ENCODE measurements at places on chromosomes 5 and 9. TPM values are rescaled to one million over a fixed set of nuclear protein-coding genes. Genes with fewer than 3 reads are reported as not detected.

DNA sequence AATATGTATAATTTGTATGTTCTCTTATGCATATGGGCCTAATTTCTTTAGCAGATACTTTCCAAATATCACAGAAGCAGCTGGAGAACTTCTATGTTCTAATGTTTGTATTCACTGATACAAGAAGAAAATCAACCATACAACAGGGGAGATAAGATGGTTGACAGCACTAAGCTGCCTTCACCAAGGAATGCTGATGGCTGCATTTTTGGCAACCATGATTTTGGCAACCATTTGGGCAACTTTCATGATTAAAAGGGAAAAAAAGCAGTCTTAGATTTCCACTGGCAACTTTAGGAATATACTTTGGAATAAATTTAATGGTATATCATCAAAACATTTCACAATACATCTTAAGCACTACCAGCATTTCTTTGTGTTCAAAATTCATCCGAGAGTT lies 740.3 kb upstream of the CDH6 start:
- DNase-seq: no peak

DNA sequence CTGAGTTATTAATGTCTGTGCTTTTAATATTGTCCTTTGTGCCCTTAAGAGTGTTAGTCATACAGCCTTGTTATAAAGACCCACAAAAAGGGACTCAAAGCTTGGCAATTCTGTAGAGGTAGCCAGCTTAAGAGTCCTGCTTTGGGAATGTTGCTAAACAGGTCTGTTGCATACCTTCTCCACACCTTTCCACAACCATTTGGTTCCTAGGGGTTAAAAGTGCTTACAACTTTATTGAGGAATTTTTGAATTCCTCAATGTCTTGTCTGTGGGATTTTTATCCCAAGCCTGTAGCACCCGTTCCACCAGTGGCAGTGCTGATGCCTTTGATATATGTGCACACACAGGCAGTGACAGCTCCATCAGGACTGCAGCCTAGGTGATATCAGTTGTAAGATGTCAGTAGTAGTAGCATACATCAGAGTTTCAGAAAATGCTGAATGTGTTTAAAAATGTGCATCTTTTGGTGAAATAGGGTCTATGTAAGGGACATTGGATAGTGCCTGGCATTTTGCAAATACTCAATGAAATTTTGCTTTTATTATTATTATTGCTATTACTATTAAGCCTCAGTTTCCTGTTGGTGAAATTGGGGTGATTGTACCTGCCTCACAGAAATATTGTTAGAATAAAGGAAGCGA lies 68.5 kb downstream of the WWC1 start:
- no peak for DNase-seq

- no peak for DNase-seq
Observed at GRCh38 chr9:2743937-2744529, 26.7 kb downstream of the KCNV2 start.

GRCh38 chr5:125976421-125977000 lies 446.7 kb upstream of the GRAMD2B start:
- DNase-seq: no peak

DNA sequence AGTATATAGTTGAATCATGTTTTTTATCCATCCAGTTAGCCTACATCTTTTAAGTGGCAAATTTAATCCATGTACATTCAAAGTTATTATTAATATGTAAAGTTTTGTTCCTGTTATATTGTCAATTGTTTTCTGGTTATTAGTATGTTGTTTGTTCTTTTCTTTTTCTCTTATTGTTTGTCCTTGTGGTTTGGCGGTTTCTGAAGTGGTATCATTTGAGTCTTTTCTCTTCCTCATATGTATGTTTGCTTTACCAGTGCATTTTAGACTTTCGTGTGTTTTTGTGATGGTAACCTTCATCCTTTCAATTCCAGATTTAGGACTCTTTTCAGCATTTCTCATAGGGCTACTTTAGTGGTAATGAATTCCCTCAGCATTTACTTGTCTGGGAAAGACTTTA lies 130.4 kb upstream of the RFX3 start:
- no peak for DNase-seq

GRCh38 chr5:115749016-115749415 lies 67.4 kb downstream of the CDO1 start:
- DNase-seq: no peak

DNA sequence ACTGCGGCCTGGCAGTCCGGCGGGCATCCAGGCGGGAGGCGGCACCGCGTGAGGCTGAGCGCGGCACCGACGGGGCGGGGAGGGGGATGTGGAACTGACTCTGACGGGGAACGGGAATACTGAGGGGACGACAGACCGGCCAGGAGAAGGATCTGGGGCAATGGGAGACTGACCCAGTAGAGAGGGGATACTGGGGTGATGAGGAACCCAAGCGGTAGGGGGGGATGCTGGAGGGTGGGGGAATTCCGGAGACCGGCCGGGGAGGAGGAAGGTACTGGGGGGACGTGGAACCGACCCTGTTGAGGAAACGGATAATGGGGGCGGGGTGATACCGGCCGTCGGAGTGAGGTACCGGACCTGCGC lies 423 bp downstream of the IPPK start:
- no peak for DNase-seq

DNA sequence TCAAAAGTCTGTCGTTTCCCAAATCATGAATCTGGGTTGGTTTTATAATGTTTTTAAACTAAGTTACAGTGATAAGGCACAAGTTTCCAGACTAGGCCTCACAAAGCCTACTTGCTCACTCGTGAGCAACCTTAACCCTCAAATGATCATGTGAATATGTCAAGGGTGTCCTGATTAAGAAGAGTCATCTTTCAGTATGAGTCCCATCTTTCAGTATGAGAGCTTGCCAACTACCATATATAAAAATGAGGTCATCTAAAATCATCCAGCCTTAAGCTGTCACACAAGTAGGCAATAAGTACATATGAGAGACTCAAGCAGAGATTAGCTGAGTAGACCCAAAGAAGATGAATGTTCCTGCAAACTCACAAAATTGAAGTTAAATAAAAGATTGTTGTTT lies 668.4 kb upstream of the FAM174A start:
- DNase-seq: no peak

- DNase-seq: no peak
Observed at GRCh38 chr9:110468950-110469349, 110.6 kb downstream of the SVEP1 start.

DNA sequence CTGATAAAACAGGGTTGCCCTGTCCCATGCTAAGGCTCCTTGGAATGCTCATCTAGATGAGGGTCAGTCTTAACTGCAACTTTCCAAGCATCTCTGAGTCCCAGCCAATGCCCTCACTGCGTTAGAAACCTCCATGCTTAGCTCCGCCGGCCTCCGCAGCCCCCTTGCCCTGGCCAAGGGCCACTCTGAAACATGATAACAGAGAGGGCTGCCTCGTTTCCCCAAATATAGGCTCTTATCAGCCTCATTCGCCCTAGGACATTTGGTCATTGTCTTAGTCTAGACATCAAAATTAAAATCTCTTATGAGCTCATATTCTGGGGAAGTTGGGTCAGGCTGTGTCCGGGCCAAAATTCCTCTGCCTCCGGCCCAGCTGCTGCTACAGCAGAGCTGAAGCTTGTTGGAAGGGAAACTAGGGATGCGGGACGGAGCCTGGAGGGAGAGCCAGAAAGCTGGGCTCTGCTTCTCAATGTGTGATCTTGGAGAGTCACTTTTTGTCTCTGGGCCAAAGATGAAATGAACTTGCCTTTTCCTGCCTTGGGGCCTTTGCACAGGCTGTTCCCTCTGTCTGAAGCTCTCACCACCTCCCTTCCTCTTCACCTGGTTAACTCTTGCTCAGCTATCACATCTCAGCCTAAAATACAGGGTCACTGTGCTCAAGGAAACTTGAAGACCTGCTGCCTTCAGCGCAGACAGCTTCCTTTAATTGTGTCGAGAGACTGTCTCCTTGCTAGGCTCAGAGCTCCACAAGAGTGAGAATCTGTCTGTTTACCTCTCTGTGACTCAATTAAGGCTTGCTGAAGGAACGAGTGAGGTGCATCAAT lies 191.3 kb downstream of the RGS3 start:
- DNase-seq: peak; percentile 84

- DNase-seq: no peak
Observed at GRCh38 chr9:13705373-13705772, 425.9 kb upstream of the MPDZ start.

GRCh38 chr5:122259995-122260394 lies 52.0 kb upstream of the SNCAIP start:
- DNase-seq: no peak

GRCh38 chr9:72274916-72275315 lies 90.1 kb downstream of the ZFAND5 start:
- DNase-seq: no peak

DNA sequence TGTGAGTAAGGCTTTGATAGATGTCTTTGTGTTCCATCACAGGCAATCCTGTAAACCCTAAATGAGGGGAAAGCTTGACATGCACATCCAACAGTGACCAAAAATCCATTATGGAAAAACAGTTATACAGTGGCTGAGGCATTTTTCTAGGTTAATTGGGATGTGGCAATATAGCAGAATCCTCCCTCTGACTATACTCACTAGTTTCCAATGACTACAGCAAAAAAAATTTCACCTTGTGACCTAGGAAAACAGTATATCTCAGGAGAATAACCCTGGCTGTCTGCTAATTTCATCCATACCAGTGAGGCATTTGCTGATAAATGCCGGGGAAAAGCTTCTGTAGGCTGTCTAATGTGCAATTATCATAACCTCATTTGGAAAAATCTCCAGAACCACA lies 49.9 kb upstream of the SNCAIP start:
- no peak for DNase-seq

- DNase-seq: no peak
Observed at GRCh38 chr5:33933723-33934169, 2.4 kb upstream of the RXFP3 start.

DNA sequence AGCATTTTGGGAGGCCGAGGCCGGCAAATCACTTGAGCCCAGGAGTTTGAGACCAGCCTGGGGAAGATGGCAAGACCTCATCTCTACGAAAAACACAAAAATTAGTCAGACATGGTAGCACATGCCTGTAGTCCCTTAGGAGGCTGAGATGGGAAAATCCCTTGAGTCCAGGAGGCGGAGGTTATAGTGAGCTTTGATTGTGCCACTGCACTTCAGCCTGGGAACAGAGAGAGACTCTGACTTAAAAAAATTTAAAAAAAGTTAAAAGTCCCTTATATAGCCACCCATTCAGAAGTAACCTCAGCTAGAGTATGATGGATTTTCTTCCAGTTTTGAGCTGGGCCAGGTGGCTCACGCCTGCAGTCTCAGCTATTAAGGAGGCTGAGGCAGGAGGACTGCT lies 72.4 kb downstream of the UGCG start:
- no peak for DNase-seq

ZNF367 gene
- total RNA-seq: 4.3 TPM

TENT4A gene
- total RNA-seq: 13.0 TPM

PCSK1 gene
- 0.05 TPM for total RNA-seq

MTAP gene
- total RNA-seq: 20.4 TPM

TAF11L5 gene
- total RNA-seq: not detected

LECT2 gene
- not detected for total RNA-seq

IARS1 gene
- total RNA-seq: 54.7 TPM

TAF11L6 gene
- not detected for total RNA-seq

NAIP gene
- total RNA-seq: 5.5 TPM
